ENCODE measurements at places on chromosomes 5 and 9. TPM values are rescaled to one million over a fixed set of nuclear protein-coding genes. Genes with fewer than 3 reads are reported as not detected.
A peak's percentile ranks its signal among the peaks of the same experiment; 100 is the strongest.

DNA sequence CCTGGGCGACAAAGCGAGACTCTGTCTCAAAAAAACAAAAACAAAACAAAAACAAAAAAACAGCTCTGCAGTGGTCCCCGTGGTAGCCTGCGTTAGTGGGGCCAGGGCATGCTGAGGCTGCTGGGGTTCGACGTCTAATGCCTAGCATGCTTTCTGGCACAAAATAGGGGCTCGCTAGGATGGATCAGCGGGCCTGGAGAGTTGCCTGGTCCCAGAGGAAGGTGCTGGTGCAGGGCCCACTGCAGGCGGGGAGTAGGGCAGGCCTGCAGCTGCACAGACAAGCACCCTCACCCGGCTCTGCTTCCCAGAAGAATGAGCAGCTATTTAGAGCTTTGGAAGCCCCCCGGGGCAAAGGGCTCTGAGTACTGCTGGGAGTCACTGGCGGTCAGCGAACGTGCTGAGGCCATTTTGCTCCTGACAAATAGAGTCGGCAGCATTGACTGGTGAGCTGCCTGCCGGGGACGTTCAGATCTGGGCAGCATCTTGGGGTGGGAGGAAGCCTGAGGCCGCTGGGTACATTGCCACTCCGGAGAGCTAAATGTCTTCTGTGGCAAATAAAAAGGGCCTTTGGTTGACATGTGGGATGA, 126.7 kb downstream of the OLFM1 start:
- no peaks in the 10 kb centered on the region for H3K27me3 ChIP-seq
- no peak for DNase-seq
- no peaks in the 10 kb centered on the region for H3K36me3 ChIP-seq
- H3K4me3 ChIP-seq: no peak overlapping the region

DNA sequence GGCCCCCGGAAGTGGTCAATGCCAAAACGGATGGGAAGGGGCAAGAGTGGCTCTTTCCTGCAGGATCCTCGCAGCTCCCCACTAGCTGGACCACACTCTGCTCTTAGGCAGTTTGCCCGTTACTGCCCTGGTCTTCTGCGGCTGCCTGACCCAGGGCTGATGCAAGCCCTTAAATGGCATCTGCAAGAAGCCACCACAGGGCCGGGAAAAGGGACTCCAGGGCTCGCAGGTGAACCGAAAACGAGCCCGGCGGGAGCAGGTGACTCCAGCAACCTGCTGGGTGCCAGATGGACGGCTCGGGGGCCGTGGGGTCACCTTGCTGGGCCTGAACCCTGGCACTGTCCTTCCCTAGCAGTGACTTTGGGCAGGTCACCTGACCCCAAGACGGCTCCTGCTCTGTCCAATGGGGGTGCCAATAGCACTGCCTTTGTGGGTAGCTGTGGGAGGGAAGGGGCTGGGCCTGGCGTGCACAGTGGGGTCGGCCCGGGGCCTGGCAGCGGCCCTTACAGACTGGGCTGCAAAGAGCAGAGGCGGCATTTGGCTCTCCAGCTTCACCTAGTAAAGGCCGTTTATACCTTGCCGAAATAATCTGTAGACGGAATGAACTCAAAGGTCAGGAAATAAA, 1.3 kb downstream of the TMEM250 start:
- H3K4me1 ChIP-seq: peaks cover 14% of the 10 kb centered on the region
- peak; percentile 48 for DNase-seq
- H3K27me3 ChIP-seq: no peaks in the 10 kb centered on the region
- no peaks in the 10 kb centered on the region for H3K36me3 ChIP-seq
- H3K27ac ChIP-seq: peak overlapping the region; percentile 96

GRCh38 chr9:98529841-98530240, 178.9 kb downstream of the GABBR2 start:
- no peak overlapping the region for H3K4me3 ChIP-seq
- no peak for DNase-seq

DNA sequence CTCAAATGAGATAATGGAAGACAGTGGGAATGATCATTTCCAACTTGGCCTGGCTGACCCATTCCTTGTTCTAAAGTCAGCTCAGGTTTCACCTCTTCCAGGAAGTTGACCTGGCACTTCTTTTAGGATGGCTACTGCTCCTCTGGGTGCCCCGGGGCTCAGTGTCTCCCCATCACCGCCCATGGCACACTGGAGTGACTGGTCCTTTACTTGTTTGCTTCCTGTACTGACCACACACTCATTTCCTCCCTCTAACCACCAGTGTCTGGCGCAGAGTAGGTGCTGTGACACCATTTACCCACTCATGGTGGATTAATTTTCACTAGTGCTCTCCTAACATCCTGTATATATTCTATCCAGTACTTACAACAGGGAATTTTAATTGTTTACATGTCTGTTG, 183.5 kb downstream of the CDK5RAP2 start:
- no peak overlapping the region for H3K27ac ChIP-seq
- no peak overlapping the region for H3K4me3 ChIP-seq
- H3K27me3 ChIP-seq: no peaks in the 10 kb centered on the region
- no peak for DNase-seq
- no peaks in the 10 kb centered on the region for H3K36me3 ChIP-seq

- no peak for DNase-seq
- no peaks in the 10 kb centered on the region for H3K36me3 ChIP-seq
- H3K27me3 ChIP-seq: no peaks in the 10 kb centered on the region
Measured at GRCh38 chr5:97838214-97838613, 655.2 kb upstream of the RIOK2 start.

- no peak overlapping the region for H3K4me3 ChIP-seq
- H3K27ac ChIP-seq: no peak overlapping the region
- H3K36me3 ChIP-seq: no peaks in the 10 kb centered on the region
- no peak for DNase-seq
Measured at GRCh38 chr5:175107865-175108264, 336.1 kb downstream of the DRD1 start.

DNA sequence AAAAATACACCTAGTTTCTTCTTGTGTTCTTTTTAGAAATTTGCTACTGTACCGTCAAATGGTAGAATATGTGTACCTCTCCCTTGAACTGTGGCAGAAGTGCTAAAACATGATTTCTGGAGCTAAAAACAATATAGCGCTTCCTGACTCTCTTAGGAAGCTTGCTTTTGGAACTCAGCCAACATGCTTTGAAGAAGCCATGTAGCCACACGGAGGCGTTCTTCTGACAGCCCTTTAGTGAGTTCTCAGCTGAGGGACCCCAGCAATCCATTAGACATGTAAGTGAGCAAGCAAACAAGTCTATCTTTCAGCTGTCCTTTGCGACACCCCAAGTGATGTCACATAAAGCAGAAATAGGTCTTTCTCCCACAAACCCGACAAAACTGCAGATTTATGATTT, 917.0 kb downstream of the CDH9 start:
- no peak overlapping the region for H3K4me3 ChIP-seq
- H3K27ac ChIP-seq: no peak overlapping the region
- DNase-seq: peak; percentile 22
- H3K36me3 ChIP-seq: no peaks in the 10 kb centered on the region

- H3K27me3 ChIP-seq: no peaks in the 10 kb centered on the region
- H3K4me1 ChIP-seq: peaks cover 33% of the 10 kb centered on the region
- DNase-seq: no peak
- no peak overlapping the region for H3K27ac ChIP-seq
Measured at GRCh38 chr9:133564451-133565116, 30.1 kb downstream of the ADAMTSL2 start.

DNA sequence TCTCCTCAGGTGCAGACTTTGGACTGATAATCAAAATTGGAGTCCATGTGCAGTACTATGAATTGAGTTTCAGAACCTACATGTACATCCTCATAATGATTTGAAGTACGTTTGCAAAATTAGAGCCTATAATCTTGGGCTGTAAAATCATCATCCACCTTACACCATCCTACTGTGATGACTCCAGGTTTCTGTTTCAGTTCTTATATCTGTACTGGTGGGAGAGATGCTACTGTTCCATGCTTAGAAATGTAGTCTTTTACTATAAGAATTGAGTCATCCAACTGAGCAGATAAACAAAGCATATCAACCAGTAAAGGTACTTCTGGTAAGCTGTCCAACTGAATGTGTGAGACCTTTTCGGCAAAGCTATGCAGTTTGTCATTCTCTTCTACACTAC, 586.3 kb upstream of the FAM174A start:
- DNase-seq: no peak
- no peak overlapping the region for H3K4me3 ChIP-seq
- no peak overlapping the region for H3K27ac ChIP-seq
- no peaks in the 10 kb centered on the region for H3K4me1 ChIP-seq

- no peaks in the 10 kb centered on the region for H3K27me3 ChIP-seq
- DNase-seq: no peak
- H3K4me3 ChIP-seq: no peak overlapping the region
- peaks cover 6% of the 10 kb centered on the region for H3K4me1 ChIP-seq
Measured at GRCh38 chr9:72297516-72297915, 67.5 kb downstream of the ZFAND5 start.

DNA sequence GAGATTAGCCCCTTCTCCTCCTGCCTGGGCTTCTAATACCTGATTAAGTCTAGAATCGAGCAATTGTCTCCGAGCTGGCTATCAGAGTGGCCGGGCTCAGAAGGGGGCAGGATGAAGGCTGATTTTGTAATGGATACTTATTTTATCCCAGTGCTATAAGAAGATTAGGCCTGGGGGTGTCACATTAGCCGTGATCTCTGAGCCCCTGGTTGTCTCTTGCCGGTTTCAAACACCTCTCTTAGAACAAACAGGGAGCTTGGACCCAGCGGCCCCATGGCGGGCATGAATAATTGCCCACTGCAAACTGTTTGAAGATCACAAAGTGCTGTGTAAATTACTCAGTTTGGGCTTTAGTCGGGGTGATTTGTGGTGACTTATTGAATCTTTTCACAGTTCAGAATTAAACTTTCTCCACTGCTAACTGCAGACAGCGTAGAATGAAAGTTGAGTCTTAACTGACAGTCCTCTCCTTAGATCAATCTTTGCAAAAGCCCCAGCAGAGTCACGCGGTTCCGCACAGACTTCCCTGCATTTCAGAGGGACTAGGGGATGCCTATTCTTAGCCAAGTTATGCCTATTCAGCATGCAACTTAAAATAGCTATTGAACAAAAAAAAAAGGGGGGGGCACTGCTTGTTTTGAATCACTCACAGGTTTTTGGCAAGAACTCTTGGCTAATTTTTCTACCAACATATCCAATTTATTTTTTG, 200.6 kb upstream of the IRX1 start:
- no peaks in the 10 kb centered on the region for H3K27me3 ChIP-seq
- no peaks in the 10 kb centered on the region for H3K4me1 ChIP-seq
- DNase-seq: no peak
- H3K36me3 ChIP-seq: no peaks in the 10 kb centered on the region

DNA sequence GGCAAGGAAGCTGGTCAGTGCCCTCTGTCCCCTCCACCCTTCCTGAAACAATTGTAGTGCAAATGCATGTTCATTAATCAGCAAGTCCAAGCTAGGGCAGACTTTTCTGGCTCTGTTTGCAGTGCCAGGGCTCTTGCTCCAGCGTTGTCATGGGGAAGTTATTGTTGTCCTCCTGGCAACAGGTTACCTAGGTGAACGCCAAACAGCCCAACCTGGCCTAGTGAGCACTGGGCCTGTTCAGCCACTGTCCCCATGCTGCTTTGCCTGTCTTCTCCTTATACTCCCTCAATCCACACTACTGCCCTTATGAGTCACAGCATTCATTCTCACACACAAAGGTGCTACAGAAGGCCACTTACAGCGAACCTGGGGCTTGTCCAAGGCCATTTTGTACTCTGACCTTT, 34.5 kb upstream of the GLIS3 start:
- DNase-seq: no peak
- H3K27me3 ChIP-seq: no peaks in the 10 kb centered on the region
- H3K4me1 ChIP-seq: peaks cover 4% of the 10 kb centered on the region
- no peak overlapping the region for H3K4me3 ChIP-seq
- H3K36me3 ChIP-seq: no peaks in the 10 kb centered on the region
- H3K27ac ChIP-seq: no peak overlapping the region

DNA sequence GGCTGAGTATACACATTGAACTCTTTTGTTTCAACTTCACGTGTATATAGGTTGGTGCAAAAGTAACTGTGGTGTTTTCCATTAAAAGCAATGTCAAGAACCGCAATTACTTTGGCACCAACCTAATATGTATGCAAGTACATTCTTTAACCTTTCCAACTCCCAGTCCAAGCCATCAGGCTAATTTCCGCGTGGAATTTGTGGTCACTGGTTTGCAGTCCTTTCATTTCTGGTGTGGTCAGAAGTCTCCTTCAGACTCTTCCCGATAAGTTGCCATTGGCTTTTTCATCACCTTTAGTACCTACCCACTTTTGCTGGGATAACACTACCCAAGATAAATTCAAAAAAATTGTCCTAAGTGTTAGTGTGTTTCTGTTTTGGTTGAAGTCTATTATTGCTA, 84.0 kb downstream of the RGS3 start:
- no peaks in the 10 kb centered on the region for H3K36me3 ChIP-seq
- no peaks in the 10 kb centered on the region for H3K27me3 ChIP-seq
- DNase-seq: no peak
- H3K27ac ChIP-seq: no peak overlapping the region

Gene DPYSL3
- 42.5 TPM for total RNA-seq

Gene ADAM19
- 4.5 TPM for total RNA-seq

Gene ANGPTL2
- total RNA-seq: 2.4 TPM

Gene DMRT3
- total RNA-seq: 11.8 TPM

Gene PDE6A
- total RNA-seq: 4.6 TPM

All from testis (tissue), 5 donors.